Ovary (tissue), 10 donors: ENCODE measurements at places on chromosomes 4 and X. TPM values are rescaled to one million over a fixed set of nuclear protein-coding genes. Genes with fewer than 3 reads are reported as not detected.
A peak's percentile ranks its signal among the peaks of the same experiment; 100 is the strongest.

GUCY1B1 gene
- polyA plus RNA-seq, result 7.7 TPM

GDI1 gene
- 116 TPM for polyA plus RNA-seq

ADH1A gene
- not detected for polyA plus RNA-seq

- H3K4me1 ChIP-seq, result no peaks in the 10 kb centered on the region
- H3K36me3 ChIP-seq, result no peaks in the 10 kb centered on the region
- H3K27me3 ChIP-seq, result no peaks in the 10 kb centered on the region
- no peak overlapping the region for H3K4me3 ChIP-seq
- H3K27ac ChIP-seq, result no peak overlapping the region
These were observed 572.0 kb downstream of the INPP4B start for GRCh38 chr4:142274137-142274536.

- peaks cover 8% of the 10 kb centered on the region for H3K4me1 ChIP-seq
- no peak overlapping the region for H3K27ac ChIP-seq
- no peaks in the 10 kb centered on the region for H3K36me3 ChIP-seq
- no peak for DNase-seq
These were observed 81.5 kb downstream of the CLDN34 start for GRCh38 chrX:10048707-10049106.

- H3K36me3 ChIP-seq, result no peaks in the 10 kb centered on the region
- no peaks in the 10 kb centered on the region for H3K27me3 ChIP-seq
- H3K27ac ChIP-seq, result no peak overlapping the region
- DNase-seq, result no peak
These were observed 177.7 kb upstream of the PPARGC1A start for GRCh38 chr4:24067367-24068193.

- DNase-seq, result no peak
- H3K27ac ChIP-seq, result no peak overlapping the region
- no peaks in the 10 kb centered on the region for H3K36me3 ChIP-seq
- no peaks in the 10 kb centered on the region for H3K27me3 ChIP-seq
- H3K4me3 ChIP-seq, result no peak overlapping the region
These were observed 218.2 kb downstream of the IDS start for GRCh38 chrX:149286940-149287349.

DNA sequence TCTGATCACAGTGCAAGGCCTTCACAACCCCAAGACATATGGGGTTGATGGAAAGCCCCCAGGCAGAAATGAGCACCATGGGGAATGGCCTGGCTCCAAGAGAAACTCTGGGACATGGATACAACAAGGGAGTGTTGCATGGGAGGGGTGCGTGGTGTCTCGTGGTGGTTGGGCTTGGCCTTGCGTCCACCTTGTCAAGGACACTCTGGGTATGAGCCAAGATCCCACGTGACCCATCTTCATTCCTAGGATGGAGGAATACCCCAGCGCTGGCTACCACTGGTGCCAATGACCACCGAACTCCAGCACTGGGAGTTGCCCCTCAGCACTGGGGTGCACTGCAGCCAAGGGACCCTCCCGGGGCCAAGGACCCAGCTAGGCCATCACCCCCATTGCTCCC, 267.5 kb upstream of the AGTR2 start:
- no peak overlapping the region for H3K4me3 ChIP-seq
- H3K27me3 ChIP-seq, result no peaks in the 10 kb centered on the region

- H3K27me3 ChIP-seq, result no peaks in the 10 kb centered on the region
- DNase-seq, result no peak
- no peak overlapping the region for H3K27ac ChIP-seq
- H3K4me1 ChIP-seq, result no peaks in the 10 kb centered on the region
- H3K4me3 ChIP-seq, result no peak overlapping the region
These were observed 252.3 kb downstream of the PDHA2 start for GRCh38 chr4:96092151-96092705.

- no peak for DNase-seq
- H3K27me3 ChIP-seq, result no peaks in the 10 kb centered on the region
- H3K36me3 ChIP-seq, result no peaks in the 10 kb centered on the region
These were observed 16.1 kb downstream of the NIPAL1 start for GRCh38 chr4:48032721-48033120.

DNA sequence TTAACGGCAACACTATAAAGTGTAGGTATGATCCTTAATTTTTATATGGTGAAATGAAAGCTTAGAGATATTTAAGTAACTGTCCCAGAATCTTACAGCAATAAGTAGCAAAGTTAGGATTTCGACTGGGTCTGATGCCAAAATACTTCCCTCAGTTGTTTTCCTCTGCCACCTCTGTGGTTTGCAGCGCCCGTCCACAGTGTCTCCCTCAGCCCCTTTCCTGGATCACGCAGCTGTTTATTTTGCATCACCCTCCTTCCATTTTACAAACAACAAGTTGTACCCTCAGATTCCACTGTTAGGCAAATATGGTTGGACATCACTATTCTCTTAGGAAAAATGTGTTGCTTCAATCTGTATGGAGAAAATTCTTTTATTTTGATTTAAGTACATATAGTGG, 56.1 kb downstream of the RAPGEF2 start:
- H3K4me1 ChIP-seq, result peaks cover 3% of the 10 kb centered on the region
- H3K36me3 ChIP-seq, result no peaks in the 10 kb centered on the region
- H3K27ac ChIP-seq, result no peak overlapping the region

DNA sequence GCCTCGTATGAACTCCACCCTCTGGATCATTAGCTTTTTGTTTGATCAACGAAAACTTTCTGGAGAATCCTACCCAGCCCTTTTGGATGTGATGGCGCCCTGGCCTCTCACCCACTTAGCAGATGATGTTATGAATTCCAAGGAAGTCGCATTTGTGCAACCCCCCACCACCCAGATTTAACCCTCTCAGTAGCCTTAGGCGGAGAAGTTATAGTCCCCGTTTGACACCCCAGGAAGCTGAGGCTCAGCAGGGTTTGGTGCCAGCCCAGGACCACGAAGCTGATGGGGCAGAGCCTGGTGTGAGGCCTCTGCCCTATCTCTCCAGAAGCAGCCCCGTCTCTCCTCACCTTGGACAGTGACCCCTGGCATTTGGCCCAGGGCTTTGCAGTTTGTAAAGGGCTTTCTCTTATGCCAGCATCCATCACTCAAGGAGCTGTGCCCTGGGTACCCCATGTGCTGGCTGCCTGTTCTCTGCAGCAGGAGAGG, 1.0 kb downstream of the WFS1 start:
- no peaks in the 10 kb centered on the region for H3K27me3 ChIP-seq
- H3K36me3 ChIP-seq, result no peaks in the 10 kb centered on the region

DNA sequence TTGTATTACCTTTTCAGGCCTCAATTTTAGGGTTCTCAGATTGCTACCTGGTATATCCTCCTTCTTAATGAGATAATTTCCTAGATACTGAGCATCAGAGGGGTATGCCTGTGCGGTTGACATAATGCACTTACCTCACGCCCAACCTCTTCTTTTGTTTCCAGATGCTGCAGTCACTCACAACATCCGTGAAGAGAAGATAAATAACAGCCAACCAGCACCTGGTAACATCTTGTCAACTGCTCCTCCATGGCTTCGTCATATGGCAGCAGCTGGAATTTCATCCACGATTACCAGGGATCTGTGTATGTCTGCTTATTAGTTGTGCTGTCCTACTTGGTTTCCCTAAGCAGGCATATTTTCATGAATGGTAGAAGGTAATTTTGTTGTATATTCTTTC, 16.7 kb downstream of the SAGE1 start:
- no peak for DNase-seq
- H3K27ac ChIP-seq, result no peak overlapping the region
- H3K36me3 ChIP-seq, result no peaks in the 10 kb centered on the region
- no peaks in the 10 kb centered on the region for H3K4me1 ChIP-seq
- H3K4me3 ChIP-seq, result no peak overlapping the region

DNA sequence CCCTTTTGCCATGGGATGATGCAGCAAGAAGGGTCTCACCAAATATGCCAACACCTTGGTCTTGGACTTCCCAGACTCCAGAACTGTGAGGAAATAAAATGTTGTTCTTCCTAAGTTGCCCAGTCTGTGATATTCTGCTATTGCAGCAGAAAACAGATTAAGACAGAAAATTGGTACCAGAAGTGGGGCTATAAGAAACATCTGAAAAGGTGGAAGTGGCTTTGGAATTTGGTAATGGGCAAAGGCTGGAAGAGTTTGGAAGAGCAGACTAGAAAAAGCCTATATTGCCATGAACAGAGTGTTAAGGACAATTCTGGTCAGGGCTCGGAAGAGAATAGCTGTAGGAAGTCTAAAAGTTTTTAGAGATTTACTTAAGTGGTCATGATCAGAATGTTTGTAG, 27.4 kb downstream of the CASP6 start:
- H3K4me1 ChIP-seq, result no peaks in the 10 kb centered on the region
- H3K4me3 ChIP-seq, result no peak overlapping the region
- no peaks in the 10 kb centered on the region for H3K27me3 ChIP-seq
- no peak for DNase-seq

DNA sequence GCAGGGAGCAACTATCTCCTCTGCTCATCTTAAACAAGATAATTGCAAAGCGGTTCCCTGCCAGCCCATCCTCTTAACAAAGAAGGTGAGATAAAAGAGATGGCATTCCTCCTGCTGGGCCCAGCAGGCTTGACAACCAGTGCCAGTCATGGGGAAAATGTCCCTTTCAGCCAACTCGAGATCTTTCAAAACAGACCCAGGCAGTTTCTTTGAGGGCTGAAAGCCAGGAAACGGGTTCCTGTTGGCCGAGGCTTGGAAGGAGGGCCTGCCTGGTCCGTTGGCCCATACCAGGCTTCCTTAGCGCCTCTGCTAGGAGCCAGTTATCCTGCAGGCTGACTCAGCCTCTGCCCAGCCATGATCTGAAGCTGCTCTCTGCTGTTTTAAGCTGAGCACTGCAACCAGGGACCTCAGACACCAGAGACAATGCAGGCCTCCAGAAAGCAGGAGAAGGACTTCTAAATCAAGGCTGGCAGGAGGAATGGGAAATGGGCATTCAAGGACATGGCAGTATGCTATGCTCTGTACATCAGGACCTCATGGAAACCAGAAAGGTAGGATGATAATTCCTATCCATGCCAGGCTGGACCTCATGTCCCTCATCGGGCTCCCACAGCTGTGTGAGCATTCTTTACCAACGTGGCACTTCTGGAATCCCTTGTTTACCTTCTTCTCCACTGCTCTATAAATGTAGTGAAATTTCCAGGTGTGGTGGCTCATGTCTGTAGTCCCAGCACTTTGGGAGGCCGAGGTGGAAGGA, 42.4 kb upstream of the SLC2A9 start:
- no peaks in the 10 kb centered on the region for H3K27me3 ChIP-seq
- peak; percentile 47 for DNase-seq
- no peak overlapping the region for H3K4me3 ChIP-seq
- no peak overlapping the region for H3K27ac ChIP-seq
- no peaks in the 10 kb centered on the region for H3K36me3 ChIP-seq
- H3K4me1 ChIP-seq, result no peaks in the 10 kb centered on the region

DNA sequence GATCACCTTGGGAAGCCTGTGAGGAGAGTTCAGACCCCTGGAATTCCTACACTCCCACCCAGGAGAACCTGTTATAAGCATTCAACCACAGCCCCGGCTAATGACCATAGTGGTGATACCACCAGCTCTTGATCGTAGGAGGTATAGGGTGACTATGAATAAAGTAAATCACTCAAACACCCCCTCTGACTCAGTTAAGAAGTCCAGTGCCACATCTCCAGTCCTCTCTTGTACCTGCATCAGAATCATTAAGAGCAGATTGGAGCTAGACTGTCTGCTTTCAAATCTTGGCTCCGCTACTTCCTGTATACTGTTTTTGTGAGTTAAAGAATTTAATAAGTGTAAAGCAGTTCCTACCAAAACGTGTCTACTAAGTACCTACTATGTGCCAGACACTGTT, 565.1 kb upstream of the DIPK2B start:
- H3K27ac ChIP-seq, result peak overlapping the region; percentile 17
- no peaks in the 10 kb centered on the region for H3K36me3 ChIP-seq
- no peaks in the 10 kb centered on the region for H3K27me3 ChIP-seq
- no peak overlapping the region for H3K4me3 ChIP-seq
- no peak for DNase-seq

DNA sequence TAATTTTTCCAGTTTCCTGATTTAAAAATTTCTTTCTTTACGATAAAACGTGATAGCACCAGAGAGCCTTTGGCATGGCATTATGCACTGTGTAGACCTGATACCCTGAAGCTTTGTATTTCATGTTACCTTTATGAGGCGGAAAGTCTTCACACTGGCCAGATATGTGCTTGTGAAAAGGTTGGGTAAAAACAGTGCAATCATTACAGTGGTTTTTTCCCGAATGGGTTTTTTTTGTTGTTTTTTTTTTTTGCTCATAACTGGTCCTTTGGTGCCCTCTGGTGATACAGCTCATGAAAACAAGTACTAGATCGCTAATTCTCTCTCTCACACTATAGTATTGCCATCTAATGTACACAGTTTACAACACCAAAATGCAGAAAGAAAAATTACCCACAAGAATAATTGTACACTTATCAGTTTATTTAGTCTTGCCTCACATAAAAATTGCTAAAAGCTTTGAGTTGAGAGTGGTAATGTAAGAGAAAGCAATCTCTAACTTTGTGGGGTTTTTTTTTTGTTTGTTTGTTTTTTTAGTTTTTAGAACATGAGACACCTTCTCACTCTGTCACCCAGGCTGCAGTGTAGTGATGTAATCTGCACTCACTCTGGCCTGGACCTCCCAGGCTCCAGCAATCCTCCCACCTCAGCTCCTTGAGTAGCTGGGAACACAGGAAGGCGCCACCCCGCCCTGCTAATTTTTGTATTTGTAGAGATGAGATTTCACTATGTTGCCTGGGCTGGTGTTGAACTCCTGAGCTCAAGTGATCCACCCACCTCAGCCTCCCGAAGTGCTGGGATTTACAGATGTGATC, 21.3 kb downstream of the SPCS3 start:
- H3K4me3 ChIP-seq, result no peak overlapping the region
- peaks cover 1% of the 10 kb centered on the region for H3K4me1 ChIP-seq
- H3K27ac ChIP-seq, result no peak overlapping the region
- H3K36me3 ChIP-seq, result no peaks in the 10 kb centered on the region
- no peaks in the 10 kb centered on the region for H3K27me3 ChIP-seq
- no peak for DNase-seq

DNA sequence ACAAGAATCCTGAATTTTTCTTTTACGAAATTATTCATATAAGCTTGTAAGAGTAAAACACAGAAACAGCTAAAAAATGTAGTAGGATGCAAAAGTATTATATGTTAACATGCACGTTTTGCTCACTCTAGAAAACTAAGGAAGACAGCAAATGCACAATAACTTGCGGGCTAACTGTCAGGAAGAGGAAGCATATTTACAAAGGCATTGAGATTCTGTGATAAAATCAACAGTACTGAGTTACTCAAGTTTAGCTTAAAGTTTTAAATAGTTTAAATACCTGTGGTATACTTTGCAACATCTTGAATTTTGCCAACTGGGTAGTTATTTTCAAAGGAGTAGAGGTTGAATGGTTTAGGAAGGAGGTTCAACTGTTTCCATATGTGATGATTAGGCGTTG, 37.0 kb downstream of the SH2D1A start:
- no peaks in the 10 kb centered on the region for H3K27me3 ChIP-seq
- H3K4me1 ChIP-seq, result no peaks in the 10 kb centered on the region
- DNase-seq, result no peak

DNA sequence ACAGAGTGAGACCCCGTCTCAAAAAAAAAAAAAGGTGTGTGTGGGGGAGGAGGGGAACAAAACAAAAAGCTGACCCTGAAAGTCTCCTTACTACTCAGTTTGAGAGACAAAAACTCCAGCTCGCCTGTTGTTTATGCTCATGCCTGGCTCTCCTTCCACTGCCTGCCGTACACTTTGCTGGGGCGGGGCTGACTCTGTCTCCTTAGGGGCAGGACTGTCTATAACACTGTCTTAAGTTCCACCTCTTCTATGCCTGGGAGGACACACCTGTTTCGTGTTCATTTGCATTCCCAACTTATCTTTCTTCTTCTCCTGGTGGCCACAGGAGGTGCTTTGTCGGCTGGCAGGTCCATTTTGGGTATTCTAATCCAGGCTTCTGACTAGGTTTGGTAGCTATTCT, 81.4 kb downstream of the MTNR1A start:
- no peaks in the 10 kb centered on the region for H3K36me3 ChIP-seq
- DNase-seq, result no peak
- H3K27me3 ChIP-seq, result no peaks in the 10 kb centered on the region
- no peaks in the 10 kb centered on the region for H3K4me1 ChIP-seq
- H3K4me3 ChIP-seq, result no peak overlapping the region
